Left kidney (tissue), 8 donors: ENCODE measurements at places on chromosomes 11 and 22. TPM values are rescaled to one million over a fixed set of nuclear protein-coding genes. Genes with fewer than 3 reads are reported as not detected.

DNA sequence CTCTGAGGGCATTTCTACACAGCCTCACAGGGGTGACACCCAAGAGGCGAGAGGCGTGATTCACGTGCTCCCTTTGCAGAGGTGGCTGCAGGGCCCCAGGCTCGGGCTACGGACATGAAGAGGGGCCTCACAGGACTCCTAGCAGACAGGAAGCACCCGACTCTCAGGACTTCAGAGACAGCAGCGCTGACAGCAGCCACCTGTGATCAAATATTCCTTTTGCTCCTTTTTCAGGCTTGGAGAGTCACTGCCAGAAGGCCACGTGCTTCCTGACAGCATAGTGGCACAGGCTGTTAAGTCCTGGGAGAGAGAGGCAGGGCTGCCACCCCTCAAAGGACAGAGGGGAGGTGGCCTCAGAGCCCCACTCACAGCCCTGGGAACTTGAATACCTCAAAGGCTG is 348.9 kb downstream of the CADM1 start:
- peak; percentile 32 for DNase-seq

DNA sequence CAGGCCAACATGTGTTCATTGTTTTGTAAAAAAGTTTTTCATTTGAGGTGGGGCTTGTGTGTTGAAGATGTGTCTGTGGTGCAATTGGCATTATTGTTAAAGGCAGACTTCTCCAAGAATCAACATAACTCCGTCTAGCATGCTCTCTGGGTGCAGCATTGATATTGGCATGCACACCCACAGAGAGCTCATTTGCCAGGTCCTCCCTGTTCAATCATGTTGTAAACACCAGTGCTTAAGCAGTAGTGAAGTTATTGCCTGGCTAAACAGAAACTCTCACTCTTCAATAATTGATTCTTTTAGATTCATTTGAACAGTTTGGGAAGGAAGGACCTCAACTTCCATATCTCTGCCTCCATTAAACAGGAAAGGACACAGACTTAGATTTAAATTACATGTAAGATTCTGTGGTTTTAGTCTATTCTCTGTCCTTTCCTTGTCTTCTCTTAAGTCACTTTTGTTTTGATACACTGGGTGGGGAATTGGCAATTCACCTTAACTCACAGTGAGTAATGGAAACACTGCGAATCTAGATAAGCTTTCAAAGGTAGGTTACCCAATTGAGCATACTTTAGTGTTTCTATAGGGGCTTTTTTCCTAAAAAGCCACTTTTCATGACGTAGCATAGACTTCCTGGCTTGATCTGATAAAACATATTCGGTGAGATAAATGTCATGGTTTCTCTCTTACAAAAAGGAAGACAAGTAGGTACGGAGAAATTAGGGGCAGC is 30.8 kb upstream of the EXPH5 start:
- no peak for DNase-seq

GRCh38 chr22:49367041-49367697 is 460.5 kb downstream of the BRD1 start:
- no peak for DNase-seq

GRCh38 chr22:44782363-44782963 is 30.1 kb downstream of the ARHGAP8 start:
- no peak for DNase-seq

GRCh38 chr11:68328374-68329091 is 16.1 kb downstream of the LRP5 start:
- peak; percentile 55 for DNase-seq

DNA sequence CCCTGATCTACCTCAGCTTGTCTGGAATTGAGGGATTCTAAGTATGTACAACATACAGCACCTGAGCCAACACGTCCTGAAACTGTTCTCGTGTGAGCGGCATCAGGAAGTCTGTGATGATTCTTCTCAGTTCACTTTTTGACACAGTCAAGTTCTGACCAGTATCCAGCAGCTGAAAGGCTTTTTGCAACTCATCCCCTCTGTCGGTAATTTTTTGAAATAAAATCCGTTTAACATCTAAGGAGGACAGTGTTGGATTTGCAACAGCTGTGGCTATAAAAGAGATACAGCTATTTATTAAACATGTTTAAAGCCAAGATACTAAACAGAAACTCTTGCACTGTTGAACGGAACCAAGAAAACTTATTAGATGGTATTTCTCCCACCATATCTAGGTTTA is 39.3 kb downstream of the EFCAB6 start:
- no peak for DNase-seq

DNA sequence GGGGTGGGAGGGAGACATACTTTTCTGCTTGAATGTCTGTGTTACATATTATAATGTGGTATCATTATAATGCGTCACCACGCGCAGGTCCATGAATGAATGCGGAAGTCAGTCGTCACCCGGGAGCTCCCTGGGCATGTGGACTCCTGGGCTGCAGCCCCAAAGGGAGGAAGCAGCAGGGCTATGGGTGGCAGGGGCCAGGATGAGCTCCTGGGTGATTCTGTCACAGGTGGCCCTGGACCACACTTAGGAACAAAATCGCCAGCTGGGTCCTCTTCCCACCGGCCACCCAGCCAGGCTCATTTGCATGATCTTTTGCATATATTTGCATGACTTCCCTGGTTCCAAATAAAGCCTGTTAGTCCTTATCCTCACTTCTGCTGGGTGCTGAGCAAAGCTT is 51.2 kb downstream of the KCNJ4 start:
- DNase-seq: no peak

The FAM180B gene
- polyA plus RNA-seq: 0.33 TPM

The C11orf87 gene
- 0.22 TPM for polyA plus RNA-seq

The PATE2 gene
- polyA plus RNA-seq: 0.25 TPM

The BIK gene
- polyA plus RNA-seq: 0.78 TPM
